ENCODE measurements at places on chromosomes 1 and 21.

DNA sequence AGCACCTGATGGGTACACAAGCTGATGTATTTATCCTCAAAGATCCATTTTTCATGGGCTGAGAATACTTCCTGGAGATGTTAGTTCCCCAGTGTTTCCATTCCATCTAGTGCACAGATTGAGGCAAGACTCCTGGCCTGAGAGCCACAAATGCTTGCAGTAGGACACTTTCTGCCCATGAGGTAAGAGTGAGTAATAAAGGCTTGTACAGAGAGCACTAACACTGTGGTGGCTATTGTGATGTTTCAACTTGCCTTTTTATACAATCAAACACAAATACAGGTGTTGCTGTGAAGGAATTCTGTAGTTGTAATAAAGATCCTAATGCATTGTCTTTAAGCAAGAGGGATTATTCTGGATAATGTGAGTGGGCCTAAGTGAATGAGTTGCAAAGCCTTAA, 186.1 kb upstream of the ADAMTS5 start:
- no peak for DNase-seq

GRCh38 chr1:62905309-62905708, 121.4 kb downstream of the ATG4C start:
- no peak for DNase-seq

- no peak for DNase-seq
Observed at GRCh38 chr21:33051925-33052324, 18.0 kb upstream of the OLIG1 start.

DNA sequence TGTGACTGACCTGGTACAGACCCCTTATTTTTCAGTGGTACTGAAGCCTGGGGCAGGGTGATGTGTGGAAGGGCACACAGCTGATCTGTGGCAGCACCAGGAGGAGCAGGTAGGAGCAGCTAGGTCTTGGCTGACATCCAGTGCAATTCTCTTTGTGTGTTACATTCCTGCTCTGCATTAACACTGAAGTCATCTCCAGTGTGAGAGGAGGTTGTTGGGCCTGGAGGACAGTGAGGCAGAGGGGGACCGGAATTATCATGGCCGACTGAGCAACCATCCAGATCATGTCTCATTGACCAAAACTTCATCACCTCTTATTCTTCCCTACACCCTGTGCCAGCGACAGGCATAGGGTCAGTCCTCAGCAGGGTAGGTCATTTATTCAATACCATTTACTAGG, 1.5 kb downstream of the SLAMF8 start:
- DNase-seq = no peak

DNA sequence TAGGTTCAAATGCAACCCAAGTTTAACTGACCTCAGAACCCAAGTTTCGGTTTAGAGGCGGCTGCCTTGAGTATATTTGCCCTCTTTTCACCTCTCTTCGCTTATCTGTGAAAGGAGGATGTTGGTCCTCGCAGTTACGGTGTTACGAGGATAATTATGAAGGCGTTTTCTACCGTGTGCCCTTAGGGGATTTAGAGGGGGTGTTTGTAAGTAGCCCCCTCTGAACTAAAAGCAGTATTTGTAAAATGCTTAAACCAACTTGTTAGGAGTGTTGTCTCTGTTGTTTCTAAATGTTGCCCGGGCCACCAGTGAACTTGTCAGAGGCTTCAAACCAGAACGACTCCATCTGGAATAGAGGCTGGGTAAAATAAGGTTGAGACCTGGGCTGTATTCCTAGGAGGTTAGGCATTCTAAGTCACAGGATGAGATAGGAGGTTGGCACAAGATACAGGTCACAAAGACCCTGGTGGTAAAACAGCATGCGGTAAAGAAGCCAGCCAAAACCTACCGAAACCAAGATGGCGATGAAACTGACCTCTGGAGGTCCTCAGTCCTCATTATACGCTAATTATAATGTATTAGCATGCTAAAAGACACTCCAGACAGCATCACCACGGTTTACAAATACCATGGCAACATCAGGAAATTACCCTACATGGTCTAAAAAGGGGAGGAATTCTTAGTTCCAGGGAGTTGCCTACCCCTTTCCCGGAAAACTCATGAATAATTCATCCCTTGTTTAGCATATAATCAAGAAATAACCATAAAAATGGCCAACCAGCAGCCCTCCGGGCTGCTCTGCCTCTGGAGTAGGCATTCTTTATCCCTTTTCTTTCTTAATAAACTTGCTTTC, 1.0 kb upstream of the PSRC1 start:
- no peak for DNase-seq

DNA sequence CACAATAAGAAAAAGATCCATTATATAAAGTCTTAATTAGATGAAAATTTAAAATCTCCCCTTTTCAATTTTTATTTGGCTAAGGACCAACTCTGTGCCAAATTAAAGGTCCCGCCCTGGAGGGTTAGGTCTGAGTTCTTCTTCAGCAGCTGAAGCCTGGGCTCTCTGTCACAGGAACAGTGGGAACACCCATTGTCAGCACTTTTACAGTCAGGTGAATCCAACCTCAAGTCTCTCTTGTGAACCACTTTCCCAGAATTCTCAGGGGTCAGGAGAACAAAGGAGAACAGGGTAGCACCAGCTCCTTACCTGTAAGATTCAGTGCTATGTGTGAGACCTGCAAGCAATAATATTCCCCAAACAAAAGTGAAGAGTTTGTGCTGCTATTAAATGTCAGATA, 25.1 kb upstream of the HJV start:
- no peak for DNase-seq

- DNase-seq = no peak
Observed at GRCh38 chr1:21651214-21652042, 17.7 kb downstream of the RAP1GAP start.

GRCh38 chr1:184329962-184330868, 56.6 kb upstream of the C1orf21 start:
- no peak for DNase-seq

DNA sequence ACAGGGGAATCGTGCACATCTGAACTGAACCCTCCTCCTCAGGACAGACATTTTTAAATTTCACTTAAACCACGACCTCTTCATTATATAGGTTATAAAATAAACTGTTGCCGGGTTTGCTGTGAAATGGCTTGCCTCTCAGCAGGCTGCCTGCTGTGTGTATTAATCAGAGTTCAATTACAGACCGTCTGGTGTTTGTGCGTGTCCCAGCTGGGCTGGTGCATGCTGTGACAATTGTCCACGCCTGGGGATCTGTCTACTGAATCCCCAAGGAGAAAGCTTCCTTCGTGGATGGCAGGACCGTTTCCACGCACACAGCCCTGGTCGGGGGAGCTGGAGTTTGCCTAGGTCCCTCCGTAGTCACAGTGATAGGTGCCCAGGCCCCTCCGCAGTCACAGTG, 13.4 kb upstream of the AGPAT3 start:
- DNase-seq = no peak

GRCh38 chr1:91555074-91555730, 54.6 kb downstream of the CDC7 start:
- no peak for DNase-seq

GRCh38 chr1:80639777-80640533, 1160.8 kb upstream of the ADGRL2 start:
- DNase-seq = no peak

- DNase-seq = no peak
Observed at GRCh38 chr1:18950401-18951026, 6.0 kb downstream of the IFFO2 start.

GRCh38 chr1:1782399-1783221, 4.3 kb upstream of the NADK start:
- DNase-seq = peak; percentile 11

GRCh38 chr21:45973475-45974072, 8.0 kb upstream of the COL6A1 start:
- peak; percentile 74 for DNase-seq

- no peak for DNase-seq
Observed at GRCh38 chr1:21618561-21619374, 50.4 kb downstream of the RAP1GAP start.

Data from stimulated activated CD8-positive, alpha-beta memory T cell treated with anti-CD3 and anti-CD28 coated beads, Interleukin-15, amount 100 ng/mL, for 1 hour (primary cell).